Stimulated activated CD4-positive, alpha-beta T cell treated with anti-CD3 and anti-CD28 coated beads, Interleukin-15, amount 100 ng/mL, for 1 hour (primary cell): ENCODE measurements at places on chromosomes 12 and 14.

- no peak for DNase-seq
These were observed 56.3 kb downstream of the CCDC88C start for GRCh38 chr14:91361233-91361811.

DNA sequence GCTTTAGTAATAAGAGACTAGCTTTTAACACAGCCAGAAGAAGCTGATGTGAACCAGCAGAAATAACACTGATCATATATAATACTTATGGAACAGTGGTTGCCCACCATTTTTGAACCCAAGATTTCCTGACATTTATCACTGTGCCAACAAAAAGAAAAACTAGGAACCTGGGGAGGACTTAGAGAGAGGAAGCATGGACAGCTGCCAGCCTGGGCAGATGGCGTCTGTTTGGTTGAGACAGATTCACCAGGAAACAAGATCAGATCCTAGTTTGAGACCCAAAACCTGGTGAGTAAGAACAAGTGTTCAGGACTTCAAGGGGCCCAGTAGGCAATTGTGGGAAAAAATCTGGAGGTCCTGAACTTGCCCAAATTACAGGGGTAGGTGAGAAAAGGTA lies 95.3 kb downstream of the BICD1 start:
- DNase-seq: no peak

DNA sequence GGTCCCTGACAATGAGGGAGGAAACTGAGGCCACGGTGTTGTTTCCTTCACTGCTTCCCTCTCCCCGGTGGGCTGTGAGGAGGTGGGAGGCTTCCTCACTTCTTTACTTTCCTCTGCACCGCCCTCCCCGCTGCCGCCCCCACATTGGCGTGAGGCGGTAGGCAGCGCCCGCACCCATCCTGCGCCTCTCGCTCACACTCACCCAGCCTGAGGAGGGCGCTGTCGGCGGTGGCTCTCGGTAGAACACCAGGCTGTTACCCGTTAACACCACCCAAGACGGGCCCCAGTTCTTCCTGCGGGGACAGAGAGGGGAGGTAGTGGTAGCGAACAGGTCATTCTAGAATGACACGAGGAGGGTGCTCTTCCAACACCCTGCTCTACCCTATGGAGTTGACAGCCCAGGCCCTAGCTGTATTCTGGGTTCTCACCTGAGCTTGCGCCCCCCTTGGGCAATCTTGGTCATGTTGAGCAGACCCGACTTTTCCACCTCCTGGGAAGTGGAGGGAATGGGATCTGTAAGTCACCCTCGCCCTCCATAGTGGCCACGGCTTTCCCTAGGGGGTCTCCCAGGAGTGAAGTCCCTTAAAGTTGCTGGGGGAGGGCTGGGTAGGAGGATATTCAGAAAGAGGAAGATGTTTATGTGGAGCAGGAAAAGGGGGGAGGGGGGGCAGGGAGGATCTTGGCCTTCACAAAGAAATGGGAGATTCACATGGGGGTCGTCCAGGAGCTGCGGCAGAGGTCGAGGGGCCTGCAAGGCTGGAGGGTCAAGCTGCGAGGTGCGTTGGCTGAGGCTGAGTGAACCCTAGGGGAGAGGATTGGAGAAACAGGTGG lies 3.3 kb downstream of the ARHGAP9 start:
- no peak for DNase-seq

- DNase-seq: no peak
These were observed 113.0 kb downstream of the MED13L start for GRCh38 chr12:116164250-116165035.

GRCh38 chr12:79514730-79515529 lies 175.8 kb downstream of the PAWR start:
- no peak for DNase-seq

GRCh38 chr14:73245480-73246325 lies 8.4 kb downstream of the PAPLN start:
- peak; percentile 12 for DNase-seq

DNA sequence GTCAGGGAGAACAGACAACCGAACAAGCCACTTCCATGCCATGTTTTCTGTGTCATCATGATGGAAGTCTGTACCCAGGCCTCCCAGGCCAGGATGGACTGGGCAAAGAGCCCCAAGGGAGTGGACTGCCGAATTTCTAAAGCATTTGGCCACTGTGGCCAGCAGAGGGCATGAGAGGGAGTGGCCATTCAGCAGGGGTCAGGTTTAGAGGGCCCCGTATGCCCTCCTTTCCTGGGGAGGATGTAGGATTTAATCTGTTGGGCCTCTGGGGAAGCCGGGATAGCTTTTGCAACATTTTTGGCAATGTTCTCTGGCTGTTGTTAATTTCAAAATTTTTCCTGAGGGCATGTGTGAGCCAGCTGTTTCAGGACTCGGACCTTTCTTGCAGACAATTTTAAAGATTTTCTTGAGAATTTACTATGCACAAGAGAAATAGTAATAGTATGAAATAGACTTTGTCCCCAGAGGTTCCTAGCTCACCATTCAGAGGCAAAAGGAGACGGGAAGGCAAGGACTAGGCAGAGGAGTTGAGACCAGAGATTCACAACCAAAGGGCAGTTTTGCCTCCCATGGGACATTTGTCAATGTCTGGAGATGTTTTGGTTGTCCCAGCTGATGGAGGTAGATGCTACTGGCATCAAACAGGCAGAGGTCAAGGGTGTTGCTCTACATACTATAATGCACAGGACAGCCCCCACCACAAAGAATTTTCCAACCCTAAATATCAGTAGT lies 18.0 kb downstream of the ACACB start:
- no peak for DNase-seq

DNA sequence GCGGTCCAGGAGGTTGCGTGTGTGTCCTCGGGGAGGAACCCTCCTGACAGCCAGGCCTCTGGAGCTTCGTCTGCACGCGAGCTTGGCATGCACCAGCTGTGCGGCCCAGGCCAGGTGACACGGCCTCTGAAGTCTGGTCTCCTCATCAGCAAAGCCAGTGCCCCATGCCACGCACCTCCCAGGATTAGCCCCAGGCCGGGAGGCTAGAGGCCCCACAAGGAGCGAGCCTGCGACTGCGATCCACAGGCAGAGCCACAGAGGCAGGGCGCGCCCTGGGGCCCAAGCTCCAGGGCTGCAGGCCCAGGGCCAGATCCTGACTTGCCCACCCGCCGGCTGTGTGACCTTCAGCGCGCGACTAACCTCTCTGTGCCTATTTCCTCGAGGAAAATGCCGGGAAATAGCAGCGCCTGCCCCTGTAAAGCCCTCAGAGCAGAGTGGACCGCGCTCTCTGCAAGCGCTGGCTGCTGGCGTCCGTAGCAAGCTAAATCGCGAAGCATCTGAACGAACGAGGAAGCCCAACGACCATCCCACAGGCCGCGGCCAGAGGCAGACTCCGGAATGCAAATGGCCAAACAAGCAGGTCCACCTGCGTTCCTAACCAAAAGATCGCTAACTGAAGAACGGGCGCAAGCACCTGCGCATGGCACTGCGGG lies 492 bp upstream of the BTBD6 start:
- DNase-seq: no peak

- DNase-seq: no peak
These were observed 201.7 kb downstream of the NUAK1 start for GRCh38 chr12:105937009-105937408.

DNA sequence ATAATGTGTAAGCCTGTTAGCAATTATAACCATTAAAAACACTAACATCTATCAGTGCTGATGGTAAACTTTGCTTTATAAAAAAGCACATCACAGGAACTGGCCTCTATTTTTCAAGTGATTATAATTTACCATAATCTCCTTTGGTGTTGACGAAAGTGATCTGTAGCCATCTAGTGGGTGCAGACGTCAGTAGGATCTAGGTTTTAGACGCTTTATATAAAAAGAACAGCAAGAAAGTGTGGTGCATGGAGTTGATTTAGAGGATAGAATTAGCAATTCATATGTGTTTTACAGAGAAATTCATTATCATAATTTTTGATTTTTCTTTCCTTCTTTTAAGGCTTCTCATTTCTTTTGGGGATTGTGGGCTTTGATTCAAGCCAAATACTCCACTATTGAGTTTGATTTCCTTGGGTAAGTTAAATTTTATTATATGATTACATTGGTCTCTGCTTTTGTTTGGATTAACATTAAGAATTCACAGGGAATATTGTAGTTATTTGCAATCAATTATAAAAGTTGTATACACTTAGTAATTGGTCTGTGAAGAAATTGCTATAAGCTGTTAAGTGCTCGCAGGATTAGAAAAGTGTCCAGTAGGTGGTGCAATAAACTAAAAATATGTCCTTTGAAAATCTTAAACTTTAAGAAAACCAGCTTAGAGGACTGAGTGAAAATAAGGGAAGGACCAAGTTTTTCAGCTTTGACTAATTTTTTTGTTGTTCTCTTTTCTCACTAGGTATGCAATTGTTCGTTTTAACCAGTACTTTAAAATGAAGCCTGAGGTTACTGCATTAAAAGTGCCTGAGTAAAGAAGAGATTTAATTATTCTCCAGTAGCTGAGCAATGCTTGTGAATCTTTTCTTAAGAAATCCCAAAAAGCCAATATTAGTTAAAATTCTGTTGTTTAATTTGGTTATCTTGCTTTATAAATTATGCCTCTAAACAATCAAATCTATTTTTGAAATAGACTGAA lies 59.5 kb downstream of the ETNK1 start:
- no peak for DNase-seq

- no peak for DNase-seq
These were observed 41.8 kb downstream of the SMOC1 start for GRCh38 chr14:69921052-69921451.

DNA sequence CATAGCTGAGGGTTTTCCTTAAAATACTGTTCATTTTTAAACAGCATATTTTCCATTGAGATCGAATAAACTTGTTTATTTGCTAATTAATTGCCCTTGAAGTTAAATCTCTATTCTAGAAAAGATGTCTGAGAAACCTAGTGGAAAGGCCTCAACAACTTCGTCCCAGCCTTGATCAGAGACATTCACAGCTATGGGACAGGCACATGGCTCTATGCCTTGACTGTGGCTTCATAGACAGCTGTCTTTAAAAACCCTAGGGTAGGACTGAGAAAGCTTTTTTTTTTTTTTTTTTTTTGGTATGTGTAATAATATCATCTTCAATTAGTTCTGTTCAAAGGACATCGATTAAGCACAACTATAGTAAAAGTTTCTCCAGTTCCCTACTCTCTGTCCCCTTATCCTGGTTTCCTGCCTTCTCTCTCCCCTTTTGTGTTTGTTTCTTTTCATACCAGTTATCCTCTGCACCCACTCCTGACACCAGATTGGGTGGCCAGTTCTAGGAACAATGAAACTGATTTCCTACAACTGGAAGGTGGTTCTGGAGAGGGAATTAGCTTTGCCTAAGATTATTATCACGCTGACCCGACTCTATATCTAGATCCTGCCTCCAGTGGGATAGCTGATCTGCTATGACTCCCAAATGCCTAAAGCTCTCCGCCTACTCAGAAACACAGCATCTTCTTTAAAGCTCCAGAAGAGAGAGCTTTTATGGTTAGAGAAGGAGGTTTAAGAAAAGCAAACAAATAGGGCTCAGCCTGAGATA lies 20.3 kb downstream of the SOCS2 start:
- no peak for DNase-seq
